ENCODE measurements at places on chromosomes 2 and 18. TPM values are rescaled to one million over a fixed set of nuclear protein-coding genes. Genes with fewer than 3 reads are reported as not detected.

The HOXD9 gene
- total RNA-seq = not detected

The HJURP gene
- 0.67 TPM for total RNA-seq

The GPR45 gene
- not detected for total RNA-seq

The ANKRD30BL gene
- total RNA-seq = not detected

The HOXD13 gene
- not detected for total RNA-seq

The IL36RN gene
- total RNA-seq = 1.3 TPM

- DNase-seq = peak; percentile 82
These were observed 90.5 kb downstream of the NXPH2 start for GRCh38 chr2:138689705-138690104.

- DNase-seq = no peak
These were observed 29.9 kb upstream of the BMPR2 start for GRCh38 chr2:202346180-202346579.

GRCh38 chr2:55420439-55420725 is 726 bp upstream of the CCDC88A start:
- no peak for DNase-seq

DNA sequence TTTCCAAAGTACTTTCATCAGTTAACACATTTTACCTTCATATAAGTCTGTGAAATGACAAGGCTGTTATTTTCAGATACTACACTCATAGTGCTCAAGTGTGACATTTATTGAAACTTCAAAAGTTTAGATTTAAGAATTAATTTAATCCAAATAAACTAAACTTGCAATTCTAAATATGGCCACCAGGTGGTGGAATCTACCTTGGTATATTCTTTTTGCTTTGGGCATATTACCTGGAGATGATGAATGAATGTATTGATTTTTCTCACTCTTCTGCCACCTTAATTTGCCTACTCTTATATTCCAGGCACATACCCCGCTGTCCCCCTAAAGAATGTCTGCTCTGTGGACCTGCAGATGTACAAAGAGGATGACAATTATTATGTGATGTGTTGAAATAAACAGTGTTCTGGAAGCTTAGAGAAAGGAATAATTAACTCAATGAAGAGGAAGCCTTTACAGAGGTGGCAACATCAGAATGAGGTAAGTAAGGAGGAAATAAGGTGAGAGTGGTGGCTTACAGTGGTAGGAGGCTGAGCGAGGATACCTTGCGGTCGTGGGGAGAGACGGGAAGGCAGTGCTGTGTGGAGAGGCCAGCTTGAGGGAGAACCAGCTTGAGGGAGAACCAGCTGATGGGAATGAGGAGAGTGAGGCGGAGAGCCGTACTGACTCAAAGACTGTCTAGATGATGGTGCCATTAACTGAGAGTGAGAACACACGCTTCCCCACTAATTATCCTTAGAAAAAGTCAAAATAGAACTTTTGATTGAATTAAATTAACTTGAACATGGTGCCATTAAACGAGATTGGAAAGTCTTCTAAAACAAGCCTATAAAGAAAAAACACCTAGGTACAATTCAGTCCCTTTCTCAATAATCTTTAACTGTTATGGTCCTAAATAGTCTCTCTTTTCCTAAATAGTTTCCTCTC is 179.5 kb downstream of the CELF4 start:
- DNase-seq = peak; percentile 8

- DNase-seq = peak; percentile 75
These were observed 282.7 kb downstream of the MBD2 start for GRCh38 chr18:53941601-53942338.

DNA sequence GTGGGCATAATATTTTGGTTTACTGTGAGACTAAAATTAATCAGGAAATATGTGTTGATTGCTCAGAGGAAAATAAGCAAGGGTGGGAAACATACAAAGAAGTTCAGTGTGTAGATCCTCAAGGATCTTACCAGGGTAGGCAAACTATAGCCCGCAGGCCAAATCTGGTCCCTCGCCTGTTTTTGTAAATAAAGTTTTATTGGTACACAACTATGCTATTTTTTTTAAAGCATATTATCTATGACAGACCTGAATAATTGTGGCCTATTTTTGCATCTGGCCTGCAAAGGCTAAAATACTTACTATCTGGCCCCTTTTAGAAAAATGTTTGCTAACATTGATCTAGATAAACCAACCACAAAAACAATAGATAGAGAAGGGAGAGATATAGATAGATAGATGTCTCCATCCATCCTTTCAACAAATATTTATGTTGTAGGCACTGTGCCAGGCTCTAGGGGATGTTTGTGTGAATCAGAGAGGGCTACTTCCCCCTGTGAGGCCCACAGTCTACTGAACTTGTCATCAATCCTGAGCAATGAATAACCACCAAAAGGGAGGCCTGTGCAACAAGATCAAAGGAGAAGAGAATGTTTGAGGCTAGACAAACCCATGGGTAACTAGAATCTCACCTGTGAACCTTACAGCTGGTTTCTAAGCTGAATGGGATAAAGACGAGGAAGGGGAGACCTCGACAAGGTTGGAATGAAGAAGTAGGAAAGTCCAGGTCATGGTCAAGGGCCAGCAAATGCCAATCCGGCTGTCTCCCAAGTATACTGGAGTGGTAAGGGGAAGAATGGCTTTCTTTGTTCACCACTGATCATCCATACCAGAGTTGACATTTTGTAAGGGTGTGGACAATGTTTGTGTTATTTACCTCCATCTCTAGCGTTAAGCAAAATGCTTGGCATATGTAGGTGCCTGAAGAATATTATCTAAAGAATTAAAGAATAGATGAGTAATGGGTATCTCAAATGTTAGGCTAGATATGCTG is 23.6 kb downstream of the ALPK2 start:
- peak; percentile 78 for DNase-seq

- no peak for DNase-seq
These were observed 240.2 kb upstream of the CCDC68 start for GRCh38 chr18:55199291-55199963.

DNA sequence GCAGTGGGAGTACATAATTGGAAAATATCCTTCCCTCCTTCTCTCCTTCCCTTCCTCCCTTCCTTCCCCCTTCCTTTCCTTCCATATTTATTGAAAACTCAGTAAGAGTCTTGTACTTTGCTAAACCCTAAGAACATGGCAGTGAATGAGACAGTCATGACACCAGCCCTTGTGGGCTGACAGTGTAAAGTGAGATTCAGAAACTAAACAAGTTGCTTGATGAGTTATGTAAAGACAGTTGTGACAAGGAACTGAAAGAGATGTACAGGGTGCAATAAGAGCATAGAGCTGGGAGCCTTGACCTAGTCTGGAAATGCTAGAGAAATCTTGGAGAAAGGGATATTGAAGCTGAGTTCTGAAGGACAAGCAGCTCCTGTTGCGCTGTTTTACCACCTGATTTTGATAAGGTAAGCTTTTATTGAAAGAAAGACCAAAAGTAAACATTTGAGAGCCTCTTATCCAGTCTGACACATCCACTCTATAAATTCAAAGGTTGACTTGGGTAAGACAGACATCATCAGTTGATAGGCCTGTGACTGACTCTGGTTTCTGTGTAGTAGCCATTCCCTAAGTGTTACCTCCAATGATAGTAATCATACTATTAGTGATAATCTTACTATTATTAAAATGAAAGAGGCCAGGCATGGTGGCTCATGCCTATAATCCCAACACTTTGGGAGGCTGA is 66.5 kb upstream of the SKOR2 start:
- DNase-seq = no peak

DNA sequence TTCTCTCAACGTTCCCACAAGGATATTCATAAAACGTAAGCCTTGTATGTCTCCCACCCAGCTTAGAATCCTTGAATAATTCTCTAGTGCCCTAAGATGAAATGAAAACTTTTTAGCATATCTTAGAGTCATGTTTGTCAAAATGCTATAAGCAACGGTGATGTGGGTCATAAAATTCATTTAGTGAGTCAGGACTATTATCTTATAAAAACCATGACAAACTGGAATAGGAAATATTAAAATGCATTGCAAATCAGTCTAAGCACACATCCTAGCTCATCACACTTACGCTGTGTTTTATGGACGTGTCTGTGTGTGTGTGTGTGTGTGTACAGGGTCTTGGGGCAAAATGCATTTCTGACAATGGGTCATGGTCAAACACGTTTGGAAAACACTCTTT is 119.9 kb upstream of the ST6GAL2 start:
- no peak for DNase-seq

DNA sequence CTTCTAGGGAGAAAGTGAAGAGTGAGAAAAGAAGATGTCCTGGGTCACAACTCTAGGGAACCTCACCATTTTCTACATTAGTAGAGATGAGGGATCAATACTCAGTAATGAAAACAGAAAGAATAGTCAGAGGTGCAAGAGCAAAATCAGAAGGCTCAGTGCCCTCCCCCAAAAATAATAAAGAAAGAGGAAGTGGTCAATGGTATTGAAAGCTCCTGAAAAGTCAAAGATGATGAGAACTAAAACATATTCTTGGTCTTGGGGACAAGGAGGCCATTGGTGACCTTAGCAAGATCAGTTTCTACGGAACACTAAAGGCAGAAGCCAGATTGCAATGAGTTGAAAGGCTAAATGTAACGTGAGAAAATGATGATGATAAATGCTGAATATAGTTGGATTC is 24.5 kb upstream of the MYO1B start:
- DNase-seq = no peak

DNA sequence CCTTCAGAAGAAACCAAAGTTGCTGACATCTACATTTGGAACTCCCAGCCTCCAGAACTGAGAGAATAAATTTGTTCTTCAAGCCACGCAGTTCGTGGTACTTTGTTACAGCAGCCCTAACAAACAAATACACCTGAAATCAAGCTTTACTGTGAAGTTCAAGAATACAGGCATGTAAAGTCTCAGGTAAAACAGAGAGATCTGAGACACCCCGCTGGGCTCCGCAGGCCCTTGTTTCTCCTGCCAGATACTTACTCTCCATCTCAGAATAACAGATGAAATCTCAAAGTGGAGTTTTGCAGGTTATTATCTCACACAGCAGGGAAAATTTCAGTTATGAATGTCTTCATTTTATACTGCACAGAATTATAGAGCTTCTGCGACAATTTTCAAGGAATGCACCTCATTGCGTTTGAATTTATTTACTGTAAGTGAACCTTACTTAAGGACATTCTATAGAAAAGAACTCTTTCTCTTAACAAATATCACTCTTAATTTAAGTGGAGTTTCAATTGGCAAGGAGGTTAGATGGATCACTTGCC is 492.4 kb upstream of the LRATD1 start:
- no peak for DNase-seq

DNA sequence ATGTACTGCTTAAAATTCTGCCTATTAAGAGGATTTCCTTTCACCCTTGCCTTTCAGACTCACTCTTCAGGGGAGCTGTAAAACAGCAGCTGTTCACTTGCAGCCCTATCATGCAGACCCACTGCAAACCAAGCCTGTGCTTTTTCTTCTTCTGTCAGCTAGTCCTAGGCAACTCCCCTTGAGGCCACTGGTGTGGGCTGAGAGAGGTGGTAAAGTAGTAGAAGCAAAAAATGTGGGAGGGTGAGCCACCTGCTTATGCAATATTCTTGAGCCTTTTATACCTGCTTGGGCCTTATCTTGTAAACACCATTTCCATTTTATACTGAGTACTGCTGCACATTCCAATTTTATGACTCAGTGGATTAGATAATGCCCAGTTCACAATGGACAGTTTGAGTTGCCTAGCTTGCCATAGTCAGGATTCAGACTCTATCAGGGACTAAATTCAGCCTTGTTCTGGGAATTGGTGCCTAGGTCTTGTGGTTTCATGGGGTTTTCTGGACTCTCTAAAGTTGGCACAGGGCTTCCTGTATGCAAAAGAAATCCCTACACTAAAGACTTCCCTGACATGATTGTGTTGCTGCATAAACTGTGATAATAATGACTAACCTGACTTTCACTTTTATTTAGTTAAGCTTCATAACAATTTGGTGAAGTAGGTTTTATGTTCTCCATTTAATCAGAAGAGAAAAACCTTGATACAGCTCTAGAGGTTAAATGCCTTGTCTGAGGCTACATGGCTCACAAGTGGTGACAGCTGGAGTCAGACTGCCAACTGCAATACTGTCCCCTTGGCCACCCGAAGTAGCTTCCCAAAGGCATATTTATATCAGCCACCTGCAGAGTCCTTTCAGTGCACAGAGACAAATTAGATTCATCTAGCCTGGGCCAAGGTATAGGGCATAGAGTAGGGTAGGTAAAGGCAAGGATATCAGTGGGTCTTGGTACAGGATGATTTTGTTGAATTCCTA is 47.4 kb upstream of the KDM3A start:
- DNase-seq = peak; percentile 77

DNA sequence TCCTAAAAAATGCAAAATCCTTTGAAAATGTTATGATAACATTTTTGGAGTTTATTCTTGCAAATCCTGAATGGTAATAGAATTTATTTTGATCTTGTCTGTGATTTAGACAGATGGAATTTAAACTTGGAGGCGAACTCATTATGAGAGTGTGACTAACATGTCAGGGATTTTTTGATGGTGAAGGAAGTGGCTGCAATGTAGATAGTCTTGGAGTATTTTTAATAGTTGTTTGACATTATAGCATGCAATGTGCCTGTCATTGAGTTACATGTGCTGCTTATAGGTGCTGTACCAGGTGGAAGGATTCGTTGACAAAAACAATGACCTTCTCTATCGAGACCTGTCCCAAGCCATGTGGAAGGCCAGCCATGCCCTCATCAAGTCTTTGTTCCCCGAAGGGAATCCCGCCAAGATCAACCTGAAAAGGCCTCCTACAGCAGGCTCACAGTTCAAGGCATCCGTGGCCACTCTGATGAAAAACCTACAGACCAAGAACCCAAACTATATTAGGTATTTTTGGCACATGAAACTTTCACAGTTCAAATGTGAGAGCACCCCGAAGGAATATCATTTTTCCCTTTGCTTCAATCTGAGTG is 141.8 kb downstream of the MYO1B start:
- DNase-seq = peak; percentile 56

DNA sequence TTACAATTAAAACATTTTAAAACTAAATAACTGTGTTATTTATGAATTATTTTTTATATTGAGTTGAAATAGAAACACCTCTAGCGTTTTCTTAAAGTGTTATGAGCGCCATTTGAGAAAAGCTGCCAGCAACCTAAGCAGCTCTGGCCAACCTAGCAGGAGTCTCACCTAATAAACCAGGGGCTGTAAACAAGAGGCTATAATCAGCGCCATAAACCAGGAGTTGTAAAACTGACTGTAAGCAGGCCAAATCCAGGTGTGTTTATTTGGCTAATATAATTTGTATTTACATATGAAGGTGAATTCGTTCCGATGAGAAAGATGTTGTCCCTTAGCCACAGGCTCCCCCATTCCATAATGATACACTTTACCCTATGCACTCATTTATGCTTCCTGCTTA is 34.7 kb downstream of the LRRTM1 start:
- no peak for DNase-seq

DNA sequence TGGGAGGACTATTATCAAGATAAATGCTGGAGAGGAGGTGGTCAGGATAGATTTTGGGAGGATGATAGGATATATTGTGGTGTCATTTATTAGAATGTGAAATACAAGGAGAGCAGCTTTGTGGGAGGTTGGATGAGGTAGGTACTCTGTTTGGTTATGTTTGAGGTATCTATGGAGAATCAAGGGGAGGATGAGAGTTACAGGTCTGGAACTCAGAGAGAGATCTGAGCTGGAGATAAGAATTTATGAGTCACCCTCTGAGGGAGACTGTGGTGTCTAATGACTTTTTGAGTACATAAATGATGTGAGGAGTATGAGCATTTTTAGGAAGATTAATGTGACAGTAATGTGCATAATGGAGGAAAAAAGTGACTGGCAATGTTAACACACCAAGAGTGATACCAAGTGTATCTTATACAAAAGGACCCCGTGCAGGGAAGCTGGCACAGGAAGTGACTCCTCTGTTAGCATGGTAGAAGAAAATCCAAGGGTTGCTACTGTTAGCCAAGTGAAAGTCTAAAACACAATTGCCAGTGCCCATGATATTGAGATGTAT is 48.2 kb downstream of the CRIM1 start:
- peak; percentile 92 for DNase-seq

- peak; percentile 71 for DNase-seq
These were observed at the start of gene LGALSL for GRCh38 chr2:64453770-64454385. Gene LGALSL, plus strand, starts transcription at chr2:64454162. Its CDS starts 384 bp downstream, at chr2:64454546.

All from mammary epithelial cell (primary cell).